Ovary (tissue), 10 donors: ENCODE measurements at places on chromosomes 5 and 9. TPM values are rescaled to one million over a fixed set of nuclear protein-coding genes. Genes with fewer than 3 reads are reported as not detected.

The INPP5E gene
- total RNA-seq, result 12.9 TPM

The GPR150 gene
- not detected for total RNA-seq

The NSG2 gene
- total RNA-seq, result not detected

The FCN2 gene
- total RNA-seq, result 1.1 TPM

The UNC13B gene
- total RNA-seq, result 14.0 TPM

The SEC24A gene
- total RNA-seq, result 22.3 TPM

The TCERG1 gene
- 65.4 TPM for total RNA-seq

The RNF145 gene
- 66.4 TPM for total RNA-seq

The CARTPT gene
- total RNA-seq, result not detected

The SMIM33 gene
- not detected for total RNA-seq

GRCh38 chr9:108545436-108545835 is 310.4 kb downstream of the ACTL7B start:
- DNase-seq, result no peak

GRCh38 chr9:124770359-124771020 is 621 bp downstream of the NR6A1 start:
- DNase-seq, result peak; percentile 61

GRCh38 chr5:146107901-146108300 is 2.5 kb upstream of the PLAC8L1 start:
- DNase-seq, result no peak

- DNase-seq, result peak; percentile 67
Observed at GRCh38 chr5:42811591-42812446, at the start of gene SELENOP. Gene SELENOP (minus strand): TSS chr5:42811892. CDS start chr5:42808353, 3,539 bp downstream.

GRCh38 chr9:74773886-74774479 is 113.7 kb downstream of the TRPM6 start:
- peak; percentile 47 for DNase-seq

DNA sequence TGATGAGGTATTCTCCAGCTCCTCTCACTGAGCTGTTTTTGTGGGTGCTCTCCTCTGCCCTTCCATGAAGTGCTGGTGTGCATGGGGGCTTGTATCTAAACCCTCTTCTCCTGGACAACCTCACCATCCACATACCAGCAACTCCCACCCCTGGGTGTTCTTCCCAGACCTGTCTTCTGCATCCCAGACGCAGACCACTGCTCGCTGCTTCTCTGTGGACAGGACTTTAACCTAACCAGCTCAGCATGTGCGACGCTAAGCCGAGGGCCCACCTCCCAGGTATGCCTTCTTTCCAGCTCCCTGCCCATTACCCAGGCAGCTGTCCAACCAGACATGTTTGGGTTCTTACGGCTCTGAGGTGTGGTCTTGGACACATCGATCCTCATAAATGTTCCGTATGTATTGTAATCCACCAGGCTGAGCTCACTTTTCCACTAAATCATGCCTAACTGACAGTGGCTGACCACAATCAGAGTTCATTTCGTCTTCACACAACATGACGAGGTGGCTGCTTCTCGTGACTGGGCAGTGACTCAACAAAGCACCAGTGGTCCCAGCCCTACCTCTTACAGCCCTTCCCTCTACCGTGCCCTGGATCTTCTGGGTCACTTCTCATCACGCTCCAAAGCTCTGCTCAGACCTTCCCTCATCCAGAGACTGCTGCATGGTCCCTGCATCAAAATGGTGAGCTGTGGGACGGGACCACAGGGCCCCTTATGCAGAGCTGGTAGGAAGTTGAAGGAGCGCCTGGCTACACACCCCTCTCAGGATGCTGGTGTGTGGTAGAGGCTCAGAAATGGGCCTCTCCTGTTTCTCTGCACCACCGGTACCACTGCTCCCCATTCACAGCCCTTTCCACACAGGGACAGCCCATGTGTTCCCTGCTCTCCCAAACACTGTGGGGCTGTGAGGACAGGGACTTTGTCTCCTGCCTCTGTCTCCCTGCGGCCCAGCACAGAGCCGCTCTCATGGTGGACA is 9.6 kb upstream of the PTGES2 start:
- no peak for DNase-seq

- DNase-seq, result no peak
Observed at GRCh38 chr5:131375351-131375750, 111.5 kb downstream of the CDC42SE2 start.

DNA sequence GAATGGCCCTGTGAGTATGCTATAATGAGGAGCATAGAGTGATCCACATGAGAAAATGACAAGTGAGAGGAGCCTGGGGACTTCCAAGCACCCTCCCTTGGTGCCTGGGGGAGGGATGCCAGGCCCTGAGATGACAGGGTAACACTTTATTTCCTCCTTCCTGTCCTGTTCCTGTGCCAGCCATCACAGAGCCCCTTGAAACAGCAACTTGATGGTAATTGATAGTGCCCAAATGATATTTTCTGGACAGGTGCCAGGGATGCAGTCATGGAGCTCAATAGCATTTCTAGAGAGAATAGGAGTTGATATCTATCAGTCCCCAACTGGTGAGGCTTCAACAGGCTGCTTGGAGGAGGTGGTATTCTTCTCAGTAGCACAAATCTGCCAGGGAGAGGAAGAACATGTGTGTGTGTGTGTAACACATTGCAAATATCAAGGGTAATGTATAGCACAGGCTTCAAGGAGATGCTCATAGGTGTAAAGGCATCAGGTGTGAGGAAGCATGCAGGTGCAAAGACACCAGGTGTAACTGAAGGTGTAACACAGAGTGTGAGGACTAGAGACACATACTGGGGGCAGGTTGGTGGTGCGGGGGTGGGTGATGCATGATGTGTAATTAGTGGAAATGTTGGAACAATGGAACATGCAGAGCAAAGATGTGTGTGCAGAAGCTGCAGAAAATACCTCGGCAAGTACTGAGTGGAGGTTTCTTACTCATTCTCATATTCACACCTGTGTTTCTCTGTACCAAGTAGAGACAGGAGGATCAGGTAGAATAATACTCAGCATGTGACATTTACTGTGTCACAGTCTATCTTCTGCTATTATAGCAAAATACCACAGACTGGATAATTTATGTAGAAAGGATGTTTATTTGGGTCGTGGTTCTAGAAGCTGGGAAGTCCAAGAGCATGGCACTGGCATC is 18.1 kb upstream of the WWC1 start:
- DNase-seq, result no peak

DNA sequence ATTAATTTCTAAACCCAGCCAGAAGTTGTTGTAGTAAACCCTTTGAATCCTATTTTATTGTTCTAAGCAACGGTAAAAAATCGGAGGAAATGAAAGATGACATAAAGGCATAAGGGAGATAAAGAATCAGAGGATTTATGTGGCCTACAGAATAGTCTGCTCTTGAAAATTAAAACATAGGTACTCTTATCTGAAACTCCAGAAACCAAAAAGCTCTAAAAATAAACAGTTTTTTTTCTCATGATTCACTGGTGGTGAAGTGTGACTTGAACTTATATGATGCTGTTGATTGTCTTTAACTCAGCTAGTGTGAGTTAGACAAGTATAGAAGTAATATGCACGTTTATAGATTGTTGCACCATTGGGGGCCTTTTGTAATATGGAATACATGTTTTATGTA is 80.3 kb downstream of the HSD17B4 start:
- no peak for DNase-seq

GRCh38 chr9:33320230-33320567 is 29.9 kb downstream of the NFX1 start:
- no peak for DNase-seq

- no peak for DNase-seq
Observed at GRCh38 chr5:116673453-116673852, 98.8 kb upstream of the SEMA6A start.

- no peak for DNase-seq
Observed at GRCh38 chr5:127683008-127683407, 20.2 kb upstream of the CCDC192 start.

DNA sequence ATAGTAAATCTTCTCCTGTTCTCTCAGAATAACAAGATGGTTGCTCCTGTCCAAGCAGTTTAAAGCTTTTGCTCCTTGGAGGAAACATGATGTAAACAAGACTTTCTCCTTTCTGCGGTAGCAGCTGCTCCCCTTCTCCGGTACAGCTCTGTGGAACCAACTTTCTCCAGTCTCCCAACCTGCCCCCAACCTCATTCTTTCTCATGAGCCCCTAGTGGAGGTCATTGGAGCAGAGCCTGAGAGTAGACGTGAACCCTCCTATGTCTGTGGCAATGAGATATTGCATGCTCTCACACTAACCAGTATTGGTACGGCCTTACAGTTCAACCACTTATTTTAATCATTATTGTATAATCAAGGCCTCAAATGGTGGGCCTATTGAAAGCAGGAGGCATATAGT is 483.8 kb upstream of the CDH10 start:
- no peak for DNase-seq
